ENCODE measurements at places on chromosomes 1 and 21. TPM values are rescaled to one million over a fixed set of nuclear protein-coding genes. Genes with fewer than 3 reads are reported as not detected.

- H3K27ac ChIP-seq: no peak overlapping the region
- H3K36me3 ChIP-seq: no peaks in the 10 kb centered on the region
- DNase-seq: no peak
- H3K4me1 ChIP-seq: peaks cover 5% of the 10 kb centered on the region
Measured at GRCh38 chr1:211928993-211929637, 98.6 kb upstream of the LPGAT1 start.

DNA sequence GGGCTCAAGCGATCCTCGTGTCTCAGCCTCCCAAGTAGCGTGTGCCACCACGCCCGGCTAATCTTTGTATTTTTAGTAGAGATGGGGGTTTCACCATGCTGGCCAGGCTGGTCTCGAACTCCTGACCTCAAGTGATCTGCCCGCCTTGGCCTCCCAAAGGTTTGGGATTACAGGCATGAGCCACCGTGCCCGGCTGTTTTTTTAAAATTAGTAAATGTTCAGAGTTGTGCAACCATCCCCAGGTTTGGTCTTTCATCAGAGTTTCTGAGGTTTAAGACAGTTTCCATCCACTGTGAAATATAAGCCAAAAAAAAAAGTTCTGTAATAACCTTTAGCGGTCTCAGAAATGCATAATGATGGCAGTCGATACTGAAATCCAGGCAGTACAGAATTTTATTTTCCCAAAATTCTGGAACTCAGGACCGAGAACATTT lies 550 bp upstream of the SYT11 start:
- H3K4me3 ChIP-seq: peak overlapping the region; percentile 92
- H3K27ac ChIP-seq: peak overlapping the region; percentile 90
- H3K27me3 ChIP-seq: peaks cover 1% of the 10 kb centered on the region

DNA sequence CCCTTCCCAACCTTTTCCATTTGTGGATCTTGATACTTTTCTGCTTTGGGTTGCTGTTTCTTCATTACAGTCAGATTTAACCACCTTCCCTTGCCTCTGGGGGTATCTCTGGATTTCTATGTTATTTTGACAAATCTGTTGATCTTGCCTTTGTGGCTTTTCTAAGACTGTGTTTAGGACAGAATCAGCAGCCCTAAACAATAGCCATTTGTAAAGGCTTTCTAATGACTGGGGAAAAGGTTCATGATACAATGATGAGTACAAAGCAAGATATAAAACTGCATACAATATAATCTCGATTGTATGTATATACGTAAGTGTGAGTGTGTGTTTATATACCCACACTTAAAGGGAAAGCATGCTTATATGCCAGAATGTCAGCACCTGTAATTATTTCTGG lies 27.8 kb downstream of the FAM20B start:
- H3K36me3 ChIP-seq: peaks cover 24% of the 10 kb centered on the region
- H3K27me3 ChIP-seq: no peaks in the 10 kb centered on the region
- peaks cover 2% of the 10 kb centered on the region for H3K4me1 ChIP-seq
- no peak for DNase-seq

- no peak overlapping the region for H3K27ac ChIP-seq
- no peak overlapping the region for H3K4me3 ChIP-seq
Measured at GRCh38 chr1:166182281-166182680, 15.5 kb upstream of the FAM78B start.

DNA sequence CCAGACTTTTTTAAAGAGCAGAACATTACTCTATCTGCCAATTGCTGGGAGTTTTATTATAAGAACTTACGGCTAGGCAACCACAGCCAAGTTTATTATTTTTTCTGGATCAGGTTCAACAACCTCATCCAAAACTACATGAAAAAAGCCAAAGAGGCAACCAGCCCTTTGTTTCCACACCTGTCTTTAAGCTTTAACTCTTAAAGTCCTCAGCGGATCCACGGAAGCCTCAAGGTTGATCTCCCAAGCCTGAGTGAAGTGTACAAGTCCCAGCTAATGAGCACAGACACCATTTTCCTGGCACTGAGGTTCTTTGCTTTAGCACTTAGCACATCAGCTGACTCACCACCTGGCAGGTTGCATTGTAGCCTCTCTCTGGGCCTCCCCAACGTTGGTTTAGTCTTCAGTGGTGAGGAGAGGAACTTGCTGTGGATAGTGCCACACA lies 143.1 kb downstream of the TGFBR3 start:
- DNase-seq: no peak
- H3K27me3 ChIP-seq: peaks cover 7% of the 10 kb centered on the region
- peaks cover 4% of the 10 kb centered on the region for H3K36me3 ChIP-seq
- no peak overlapping the region for H3K27ac ChIP-seq
- no peaks in the 10 kb centered on the region for H3K4me1 ChIP-seq

- H3K4me1 ChIP-seq: no peaks in the 10 kb centered on the region
- H3K4me3 ChIP-seq: no peak overlapping the region
- H3K27ac ChIP-seq: no peak overlapping the region
- no peak for DNase-seq
- peaks cover 21% of the 10 kb centered on the region for H3K27me3 ChIP-seq
Measured at GRCh38 chr21:14308234-14308633, 74.7 kb downstream of the HSPA13 start.

DNA sequence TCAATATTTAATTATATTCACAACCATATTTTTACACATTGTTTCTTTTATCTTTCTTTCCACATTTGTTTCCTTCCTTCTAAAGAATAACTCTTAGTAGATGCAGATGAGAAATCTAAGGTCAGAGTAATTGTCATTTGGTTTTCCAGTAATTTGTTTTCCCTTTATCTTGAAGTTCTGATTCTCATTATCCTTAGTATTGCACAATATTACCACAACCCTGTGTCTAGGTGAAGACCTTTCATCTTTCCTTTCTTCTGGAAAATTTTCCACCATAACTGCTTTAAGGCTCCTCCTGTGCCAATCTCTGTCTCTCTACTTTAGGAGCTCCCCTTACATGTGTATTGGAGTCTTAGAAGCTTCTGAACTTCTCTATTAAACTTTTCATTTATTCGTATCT lies 209.0 kb downstream of the DPYD start:
- DNase-seq: no peak
- H3K36me3 ChIP-seq: peaks cover 2% of the 10 kb centered on the region

GRCh38 chr1:93708734-93709481 lies 27.3 kb upstream of the BCAR3 start:
- no peaks in the 10 kb centered on the region for H3K36me3 ChIP-seq
- H3K27ac ChIP-seq: no peak overlapping the region
- peaks cover 10% of the 10 kb centered on the region for H3K27me3 ChIP-seq
- no peak for DNase-seq
- H3K4me1 ChIP-seq: peaks cover 36% of the 10 kb centered on the region

- peaks cover 9% of the 10 kb centered on the region for H3K27me3 ChIP-seq
- no peak for DNase-seq
- H3K36me3 ChIP-seq: no peaks in the 10 kb centered on the region
- H3K4me3 ChIP-seq: no peak overlapping the region
- H3K27ac ChIP-seq: no peak overlapping the region
Measured at GRCh38 chr1:53121319-53122172, 20.9 kb downstream of the SLC1A7 start.

DNA sequence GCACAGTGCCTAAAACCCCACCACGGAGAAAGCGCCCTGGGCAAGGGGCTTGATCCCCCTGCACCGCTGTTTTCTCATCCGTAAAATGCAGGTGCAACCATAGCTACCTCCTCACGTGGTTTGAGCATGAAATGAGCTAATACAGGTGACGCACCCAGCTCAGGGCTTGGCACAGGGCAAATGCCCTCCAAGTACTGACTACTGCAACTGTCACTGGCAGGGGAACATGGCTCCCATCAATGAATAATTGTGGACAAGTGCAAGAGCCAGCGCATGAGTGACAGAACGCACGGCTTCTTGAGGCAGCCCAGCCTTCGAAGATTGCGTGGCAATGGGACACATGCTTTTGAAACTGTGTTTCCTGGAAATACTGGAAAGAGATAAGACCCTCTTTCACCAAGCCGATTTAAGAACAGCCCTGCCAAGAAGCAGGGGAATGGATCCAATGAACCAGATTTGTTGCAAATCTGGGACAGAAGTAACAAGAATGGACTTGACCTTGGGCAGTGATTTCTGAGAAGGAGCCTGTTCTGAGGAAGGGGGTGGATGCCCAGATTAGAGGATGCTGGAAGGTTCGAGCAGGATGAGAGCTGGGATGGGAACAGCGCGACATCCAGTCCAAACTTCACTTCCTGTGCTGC lies 92.8 kb upstream of the IFFO2 start:
- DNase-seq: no peak
- H3K4me1 ChIP-seq: no peaks in the 10 kb centered on the region
- peaks cover 27% of the 10 kb centered on the region for H3K27me3 ChIP-seq
- no peak overlapping the region for H3K27ac ChIP-seq
- no peak overlapping the region for H3K4me3 ChIP-seq
- H3K36me3 ChIP-seq: no peaks in the 10 kb centered on the region

GRCh38 chr1:2523191-2523890 lies 3.1 kb downstream of the PANK4 start:
- peaks cover 2% of the 10 kb centered on the region for H3K27me3 ChIP-seq
- peak overlapping the region; percentile 92 for H3K27ac ChIP-seq
- peak; percentile 77 for DNase-seq
- peaks cover 6% of the 10 kb centered on the region for H3K36me3 ChIP-seq

DNA sequence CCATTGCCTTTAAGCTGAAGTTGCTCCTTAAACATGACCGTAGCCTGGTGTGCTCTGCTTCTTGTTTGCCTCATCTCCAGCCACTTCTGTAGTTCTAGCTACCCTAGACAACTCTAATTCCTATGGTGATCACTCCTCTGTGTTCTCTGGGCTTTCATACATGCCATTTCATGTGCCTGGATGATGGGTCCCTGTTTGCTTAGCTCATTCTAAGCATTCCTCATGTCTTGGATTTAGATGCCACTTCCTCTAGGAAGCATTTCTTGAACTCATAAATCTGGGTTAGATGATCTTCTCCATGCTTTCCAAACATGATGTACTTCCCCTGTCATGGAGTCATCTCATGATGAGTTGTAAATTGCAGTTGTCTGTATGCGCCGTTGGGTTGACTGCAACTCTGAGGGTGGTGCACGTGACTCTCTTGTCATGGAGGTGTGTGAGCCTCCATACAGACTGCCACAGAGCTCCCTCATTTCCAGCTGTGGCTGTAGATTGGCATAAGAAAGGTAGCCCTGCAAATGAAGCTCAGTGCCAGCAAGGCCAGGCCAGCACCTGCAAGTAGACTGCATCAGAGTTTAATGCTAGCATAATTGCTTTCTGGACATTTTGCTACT lies 77.2 kb downstream of the LAMC1 start:
- no peak overlapping the region for H3K27ac ChIP-seq
- DNase-seq: no peak
- no peak overlapping the region for H3K4me3 ChIP-seq
- no peaks in the 10 kb centered on the region for H3K36me3 ChIP-seq
- H3K4me1 ChIP-seq: no peaks in the 10 kb centered on the region

- no peaks in the 10 kb centered on the region for H3K27me3 ChIP-seq
- DNase-seq: no peak
- peaks cover 26% of the 10 kb centered on the region for H3K36me3 ChIP-seq
- no peak overlapping the region for H3K27ac ChIP-seq
Measured at GRCh38 chr1:92922356-92923035, 38.8 kb downstream of the DIPK1A start.

DNA sequence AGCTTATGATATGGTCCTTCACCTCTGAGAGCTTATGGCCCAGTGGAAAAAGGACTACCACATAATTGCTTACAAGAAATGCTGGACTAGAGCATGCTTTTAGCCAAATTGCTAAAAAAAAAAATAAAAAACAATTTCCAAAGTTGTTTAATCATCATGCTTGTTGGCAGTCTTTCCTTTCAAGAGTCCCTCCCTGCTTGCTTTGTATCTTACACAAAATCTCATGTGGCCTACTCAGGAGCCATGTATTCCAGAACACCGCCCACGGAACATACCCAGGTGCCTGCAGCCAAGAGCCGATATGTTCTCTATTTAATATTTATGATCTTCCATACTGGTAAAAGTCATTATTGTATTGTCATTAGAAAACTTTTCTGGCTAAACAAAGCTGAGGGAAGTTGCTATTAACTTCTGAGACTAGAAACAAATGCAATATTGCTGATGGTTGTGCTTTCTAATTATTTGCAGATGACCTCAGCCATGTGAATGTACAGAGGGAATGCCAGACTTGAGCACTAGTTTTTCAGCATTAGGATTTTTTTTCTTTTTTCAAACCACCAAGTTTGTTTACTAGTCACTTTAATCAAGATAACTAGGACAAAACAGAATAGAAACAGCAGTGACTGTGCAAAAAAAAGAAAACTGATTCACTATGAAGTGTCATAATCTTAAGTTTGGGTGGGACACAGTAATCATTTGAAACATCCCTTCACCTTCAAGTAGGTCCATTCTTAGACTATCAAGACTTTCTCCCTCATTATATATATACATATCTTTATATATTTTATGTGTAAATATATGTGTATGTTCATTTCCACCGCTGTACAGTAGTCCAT lies 129.3 kb upstream of the GORAB start:
- no peaks in the 10 kb centered on the region for H3K27me3 ChIP-seq
- H3K4me3 ChIP-seq: no peak overlapping the region
- no peak for DNase-seq

DNA sequence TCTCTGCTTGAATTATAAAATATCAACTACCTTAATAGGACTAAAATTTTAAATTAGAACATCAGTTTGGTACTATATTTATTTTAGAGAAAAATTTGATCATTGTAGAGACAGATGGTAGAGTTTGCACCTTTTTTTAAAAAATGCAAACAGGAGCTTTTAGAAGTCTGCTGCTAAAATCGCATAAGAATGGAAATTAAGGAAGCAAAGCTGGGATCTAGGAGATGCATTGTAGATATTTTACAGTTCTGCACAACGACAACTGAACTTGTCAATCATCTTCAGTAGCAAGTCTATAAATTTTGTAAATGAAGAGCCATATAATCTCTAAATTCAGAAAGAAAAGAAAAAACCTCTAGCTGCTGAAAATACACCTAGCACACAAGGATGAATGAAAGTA lies 185.6 kb upstream of the KCNK2 start:
- H3K36me3 ChIP-seq: no peaks in the 10 kb centered on the region
- no peak overlapping the region for H3K4me3 ChIP-seq
- H3K27me3 ChIP-seq: no peaks in the 10 kb centered on the region

GRCh38 chr1:5911871-5912271 lies 80.4 kb downstream of the NPHP4 start:
- H3K27me3 ChIP-seq: no peaks in the 10 kb centered on the region
- DNase-seq: no peak
- no peaks in the 10 kb centered on the region for H3K36me3 ChIP-seq
- H3K27ac ChIP-seq: no peak overlapping the region

Gene PCSK9
- total RNA-seq: not detected

Gene ITGB2
- total RNA-seq: 416 TPM

Gene AMY2B
- 23.5 TPM for total RNA-seq

Gene APCS
- not detected for total RNA-seq

Gene SLC25A34
- 2.7 TPM for total RNA-seq

Gene RYR2
- total RNA-seq: not detected
